Stimulated activated CD8-positive, alpha-beta memory T cell treated with anti-CD3 and anti-CD28 coated beads, Interleukin-4, amount 100 ng/mL, for 1 hour (primary cell): ENCODE measurements at places on chromosomes 1 and 21.

GRCh38 chr1:223731133-223731770 lies 18.9 kb downstream of the CAPN2 start:
- DNase-seq = no peak

GRCh38 chr1:240122639-240123613 lies 31.2 kb downstream of the FMN2 start:
- no peak for DNase-seq

GRCh38 chr1:26003756-26004155 lies 5.9 kb upstream of the PAFAH2 start:
- DNase-seq = no peak

- no peak for DNase-seq
Measured at GRCh38 chr1:226492426-226493137, 56.0 kb upstream of the STUM start.
